ENCODE measurements at places on chromosomes 2 and 18.

DNA sequence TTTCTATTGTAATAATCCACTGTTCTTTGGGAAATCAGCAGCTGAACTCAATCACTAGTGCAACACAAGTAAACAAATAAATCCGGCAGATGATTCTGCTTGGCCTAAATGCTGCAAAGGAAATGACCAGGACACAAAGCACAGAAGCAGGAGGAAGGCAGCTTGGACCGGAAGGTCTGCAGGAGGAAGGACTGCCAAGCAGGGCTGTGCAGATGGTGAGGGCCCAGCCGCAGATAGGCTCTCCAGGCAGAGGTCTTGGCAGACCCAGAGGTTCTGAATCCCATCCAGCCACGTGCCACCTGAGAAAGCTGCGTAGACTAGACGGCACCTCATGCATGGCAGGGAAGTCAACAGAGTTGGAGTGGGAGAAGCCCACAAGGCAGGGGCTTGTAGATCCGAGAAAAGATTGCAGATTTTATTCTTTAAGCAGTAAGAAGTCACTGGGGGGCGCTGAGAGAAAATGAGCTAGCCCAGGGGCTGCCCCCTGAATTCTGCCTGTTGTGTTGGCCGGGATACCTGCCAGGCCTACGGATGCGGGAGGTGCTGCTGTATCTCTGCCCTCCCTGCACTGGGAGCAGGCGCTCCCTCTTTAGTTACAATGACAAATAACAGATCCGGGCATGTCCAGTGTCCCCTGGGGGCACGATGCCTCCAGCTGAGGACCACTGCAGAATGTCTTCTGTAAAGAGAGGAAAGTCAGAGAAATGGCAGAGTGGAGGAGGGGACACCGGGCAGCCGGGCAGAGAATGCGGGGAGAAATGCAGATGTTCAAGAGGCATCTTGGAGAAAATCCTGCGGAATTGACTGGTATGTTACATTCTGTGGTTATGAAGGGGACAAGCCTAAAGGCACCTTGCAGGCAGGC lies 153.5 kb downstream of the PXDN start:
- no peak for DNase-seq

DNA sequence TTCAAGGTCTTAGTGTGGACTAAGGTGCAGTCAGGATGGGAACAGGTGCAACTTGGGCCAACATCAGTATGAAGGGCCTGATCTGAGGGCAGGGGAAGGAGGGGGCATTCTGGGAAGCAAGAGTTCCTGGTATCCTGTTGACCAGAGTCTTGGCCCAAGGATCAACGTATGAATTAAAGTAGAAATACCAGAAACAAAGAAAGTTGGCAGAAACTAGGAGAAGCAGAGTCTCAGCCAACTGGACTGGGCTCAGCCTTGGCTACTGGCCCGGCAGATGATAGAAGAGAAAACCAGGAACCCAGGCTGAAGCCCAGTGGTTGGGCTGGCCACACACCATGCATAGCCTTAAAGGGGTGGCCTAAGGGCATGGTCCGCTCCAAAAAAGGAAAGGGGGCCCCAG lies 2.3 kb downstream of the CETN1 start:
- no peak for DNase-seq

GRCh38 chr2:132909427-132909826 lies 239.4 kb upstream of the LYPD1 start:
- DNase-seq: no peak

DNA sequence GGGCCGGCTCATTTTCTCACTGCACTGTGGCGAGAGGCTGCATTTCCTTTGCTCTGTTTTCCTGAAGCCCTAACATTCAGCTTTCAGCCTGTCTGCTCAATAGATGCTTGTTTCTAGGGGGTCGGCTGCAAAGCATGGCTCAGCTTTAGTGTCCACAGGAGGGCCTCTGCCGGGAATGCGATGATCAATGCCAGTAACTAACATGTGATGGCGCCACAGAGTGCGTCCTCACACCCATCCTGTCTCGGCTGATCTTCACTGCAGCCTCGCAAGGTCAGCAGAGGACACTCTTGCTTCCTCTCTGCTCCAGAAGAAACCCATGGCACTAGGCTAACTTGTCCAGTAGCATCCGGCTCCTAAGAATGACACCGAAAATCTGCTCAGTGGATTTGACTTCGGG lies 156.4 kb upstream of the PXDN start:
- no peak for DNase-seq

- no peak for DNase-seq
These were observed 144.6 kb upstream of the RMP24 start for GRCh38 chr18:35827903-35828275.

DNA sequence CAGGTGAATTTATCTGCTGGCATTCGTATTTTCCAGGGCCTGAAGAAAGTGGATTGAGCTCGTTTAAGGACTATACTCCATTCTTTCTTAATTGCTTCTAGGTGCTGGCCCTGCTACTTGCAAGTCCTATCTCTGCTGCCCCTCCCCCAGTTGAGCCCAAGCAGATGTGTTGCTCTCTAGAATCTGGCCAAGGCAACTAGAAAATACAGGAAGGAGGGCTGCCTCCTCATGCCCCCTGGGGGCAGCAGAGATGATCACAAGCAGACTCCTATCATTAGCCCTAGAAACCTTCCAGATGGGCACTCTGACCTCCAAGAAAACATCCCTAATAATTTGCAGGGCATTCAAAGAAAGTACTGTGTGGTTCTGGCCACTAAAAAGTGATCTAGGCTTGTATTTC lies 72.5 kb upstream of the CYP26B1 start:
- DNase-seq: no peak

GRCh38 chr2:240412975-240413812 lies 22.3 kb upstream of the GPC1 start:
- no peak for DNase-seq

- no peak for DNase-seq
These were observed 29.8 kb downstream of the KLF7 start for GRCh38 chr2:207135801-207136457.

- no peak for DNase-seq
These were observed at the start of gene TOGARAM2 for GRCh38 chr2:28981016-28981441. Gene TOGARAM2 (plus strand): TSS chr2:28981298. CDS start chr2:28994835, 13,537 bp downstream.

GRCh38 chr2:113391073-113391472 lies 46.4 kb upstream of the ZNG1B start:
- no peak for DNase-seq

GRCh38 chr18:31500051-31500688 lies 2.2 kb downstream of the DSG2 start:
- DNase-seq: no peak

DNA sequence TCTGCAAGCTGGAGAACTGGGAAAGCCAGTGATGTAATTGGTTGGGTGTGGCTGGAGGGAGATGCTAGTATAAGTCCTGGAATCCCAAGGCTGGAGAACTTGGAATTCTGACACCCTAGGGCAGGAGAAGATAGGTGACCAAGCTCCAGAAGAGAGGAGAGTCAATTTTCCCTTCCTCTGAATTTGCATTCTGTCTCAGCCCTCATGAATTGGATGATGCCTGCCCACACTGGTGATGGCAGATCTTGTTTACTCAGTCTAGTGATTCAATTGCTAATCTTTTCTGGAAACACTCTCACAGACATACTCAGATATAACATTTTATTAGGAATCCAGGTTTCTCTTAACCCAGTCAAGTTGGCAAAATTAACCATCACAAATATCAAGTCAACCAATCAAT lies 287.2 kb downstream of the RDH14 start:
- DNase-seq: no peak

DNA sequence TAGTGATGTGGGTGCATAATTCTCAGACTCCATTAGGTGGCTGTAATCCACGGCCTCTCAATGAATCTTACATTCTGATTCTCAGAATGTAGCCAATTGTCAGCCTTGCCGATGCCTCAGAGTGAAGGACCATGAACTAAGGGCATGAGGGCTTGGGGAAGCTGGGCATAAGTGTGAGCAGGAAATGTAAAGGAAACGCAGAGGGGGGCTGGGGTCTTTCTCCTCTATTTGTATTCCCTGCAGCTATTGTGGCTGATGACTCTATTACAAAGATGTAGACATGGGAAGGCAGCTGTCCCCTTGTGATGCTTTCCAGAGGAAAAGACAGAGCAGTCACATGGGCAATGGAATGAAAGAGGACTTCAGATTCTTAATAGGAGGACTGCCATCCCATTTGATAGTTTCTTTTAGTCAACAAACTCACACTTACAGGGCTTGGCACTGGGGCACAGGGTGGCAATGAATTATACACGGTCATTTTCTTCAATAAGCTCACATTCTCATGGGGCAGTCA lies 353.2 kb upstream of the PKDCC start:
- no peak for DNase-seq
